Liver (tissue), 10 donors: ENCODE measurements at places on chromosomes 6 and 20.
A peak's percentile ranks its signal among the peaks of the same experiment; 100 is the strongest.

- DNase-seq, result no peak
These were observed 9.9 kb upstream of the SPATS1 start for GRCh38 chr6:44332585-44332984.

DNA sequence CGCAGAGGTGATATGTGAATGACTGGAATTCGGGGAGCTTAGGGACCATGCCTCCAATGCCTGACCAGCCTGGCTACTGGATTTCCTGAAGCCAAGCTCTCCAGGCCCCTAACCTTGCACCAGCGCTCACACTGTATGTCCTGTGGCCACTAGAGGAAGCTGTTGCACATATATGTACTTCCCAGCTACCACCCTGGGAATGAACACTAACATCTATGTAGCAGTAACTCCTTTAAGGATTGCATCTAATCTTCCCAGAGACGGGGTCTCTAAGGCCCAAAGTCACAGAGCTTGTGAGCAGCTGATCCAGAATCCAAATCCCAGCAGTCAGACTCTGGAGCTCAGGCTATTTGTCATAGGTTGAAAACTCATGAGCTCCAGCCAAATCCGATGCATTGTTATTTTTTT is 20.4 kb upstream of the BPIFB1 start:
- no peak for DNase-seq

GRCh38 chr6:134105940-134106339 is 53.5 kb upstream of the SLC2A12 start:
- DNase-seq, result no peak

DNA sequence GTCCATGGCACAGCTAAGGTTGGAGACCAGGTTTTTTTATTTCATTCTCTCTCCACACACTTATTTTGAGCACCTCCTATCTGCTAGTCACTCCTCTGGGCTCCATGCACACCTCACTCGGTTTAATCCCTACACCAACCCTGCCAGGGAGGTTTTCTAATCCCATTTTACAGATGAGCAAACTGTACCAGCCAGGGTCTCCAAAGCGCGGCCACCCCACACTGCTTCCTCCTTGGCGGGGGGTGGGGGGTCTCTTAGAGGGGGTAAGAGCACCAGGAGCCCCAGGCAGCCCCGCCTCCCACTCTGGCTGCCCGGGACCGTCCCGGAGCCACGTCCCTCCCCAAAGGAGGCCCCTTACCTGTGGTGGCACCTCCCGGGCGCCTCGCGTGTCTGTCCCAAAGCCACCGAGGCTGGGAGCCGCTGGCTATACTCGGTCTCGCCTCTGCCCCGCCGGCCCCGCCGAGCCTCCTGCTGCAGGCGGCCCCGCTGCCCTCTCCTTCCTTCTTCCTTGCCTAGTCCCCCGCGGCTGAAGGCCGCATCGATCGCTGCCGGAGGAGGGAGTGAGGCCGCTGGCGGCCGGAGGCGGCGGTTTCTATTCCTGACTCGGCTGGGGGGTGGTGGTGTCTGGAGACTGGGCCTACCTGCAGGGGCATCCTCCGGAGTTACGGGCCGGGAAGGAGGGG is at the start of gene KCNS1:
Gene KCNS1, minus strand, starts transcription at position 565 of the 683 bp plus-strand sequence. CDS start 1,891 bp downstream, outside the sequence.
- no peak for DNase-seq

- no peak for DNase-seq
These were observed 8.1 kb upstream of the OCSTAMP start for GRCh38 chr20:46558511-46558959.

DNA sequence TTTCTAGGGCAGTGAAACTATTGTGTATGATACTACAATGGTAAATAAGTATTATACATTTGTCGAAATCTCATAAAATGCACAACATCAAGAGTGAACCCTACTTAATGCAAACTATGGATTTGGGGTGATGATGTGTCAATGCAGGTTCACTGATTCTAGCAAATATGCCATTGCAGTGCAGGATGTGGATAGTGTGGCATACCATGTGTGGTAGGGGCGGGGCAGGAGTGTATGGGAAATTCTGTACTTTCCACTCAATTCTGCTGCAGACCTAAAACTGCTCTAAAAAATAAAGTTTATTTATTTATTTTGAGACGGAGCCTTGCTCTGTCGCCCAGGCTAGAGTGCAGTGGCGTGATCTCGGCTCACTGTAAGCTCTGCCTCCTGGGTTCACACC is 44.3 kb downstream of the ABHD12 start:
- no peak for DNase-seq

DNA sequence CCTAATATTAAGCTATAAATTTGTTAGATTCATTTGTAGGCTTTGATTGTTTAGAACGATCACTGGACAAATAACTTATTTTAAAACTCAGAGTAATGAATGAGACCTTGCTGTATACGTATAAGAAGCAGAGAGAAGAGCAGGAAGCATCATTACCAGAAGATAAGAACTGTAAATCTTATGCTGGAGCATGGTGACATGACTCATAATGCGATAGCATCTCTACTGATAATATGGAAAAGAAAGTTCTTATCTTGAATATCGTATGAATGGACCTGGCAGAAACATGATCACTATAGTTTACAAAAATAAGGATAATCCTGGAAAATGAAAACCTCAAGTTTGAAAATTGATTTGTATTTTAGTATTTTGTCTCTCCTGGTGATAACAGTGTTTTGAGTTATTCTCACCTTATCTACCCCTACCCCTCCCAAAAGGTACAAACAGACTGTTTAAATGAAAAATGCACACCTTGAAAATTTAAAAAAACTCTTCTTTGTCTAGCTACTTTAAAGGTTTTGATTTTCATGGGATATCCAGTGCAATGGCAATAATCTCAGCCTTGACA is 2.0 kb upstream of the ZSCAN26 start:
- DNase-seq, result no peak

GRCh38 chr20:60579941-60580515 is 621.8 kb downstream of the CDH26 start:
- no peak for DNase-seq

DNA sequence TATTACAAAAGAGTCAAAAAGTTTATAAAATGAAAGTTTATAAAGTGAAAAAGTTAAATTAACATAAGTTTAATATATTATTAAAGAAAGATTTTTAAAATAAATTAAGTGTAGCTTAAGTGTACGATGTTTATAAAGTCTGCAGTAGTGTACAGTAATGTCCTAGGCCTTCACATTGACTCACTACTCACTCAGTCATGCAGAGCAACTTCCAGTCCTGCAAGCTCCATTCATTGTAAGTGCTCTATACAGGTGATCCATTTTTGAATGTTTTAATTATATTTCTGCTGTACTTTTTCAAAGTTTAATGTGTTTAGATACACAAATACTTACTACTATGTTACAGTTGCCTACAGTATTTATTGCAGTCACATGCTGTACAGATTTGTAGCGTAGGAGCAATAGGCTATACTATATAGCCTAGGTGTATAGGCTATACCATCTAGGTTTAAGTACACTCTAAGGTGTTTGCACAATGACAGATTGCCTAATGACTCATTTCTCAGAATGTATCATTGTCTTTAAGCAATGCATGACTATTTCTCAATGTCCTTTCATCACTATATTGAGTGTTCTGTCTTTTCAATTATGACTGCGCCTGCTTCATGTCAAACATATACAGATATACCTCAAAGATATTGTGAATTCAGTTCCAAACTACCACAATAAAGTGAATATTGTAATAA is 1110.3 kb upstream of the MAP3K7 start:
- no peak for DNase-seq

- no peak for DNase-seq
These were observed 226.5 kb upstream of the CDH4 start for GRCh38 chr20:61025536-61025935.

DNA sequence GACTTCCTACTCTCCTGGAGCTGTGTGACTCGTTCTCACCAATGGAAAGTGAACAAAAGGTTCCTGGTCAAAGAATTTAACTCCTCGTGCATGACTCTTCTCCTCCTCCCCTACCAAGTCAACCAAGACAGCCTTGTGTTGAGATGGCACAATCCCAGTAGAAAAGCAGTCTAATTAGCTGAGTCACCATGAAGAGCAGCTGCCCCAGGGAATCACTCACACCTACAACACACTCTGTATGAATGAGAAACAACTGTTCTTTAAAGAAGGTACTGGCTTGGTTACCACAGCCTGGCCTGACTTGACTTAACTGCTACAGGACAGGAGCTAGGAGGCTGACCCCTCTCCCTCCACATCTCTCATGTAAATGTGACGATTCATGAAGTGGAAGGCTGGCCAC is 2.9 kb upstream of the HLA-DOB start:
- DNase-seq, result no peak

DNA sequence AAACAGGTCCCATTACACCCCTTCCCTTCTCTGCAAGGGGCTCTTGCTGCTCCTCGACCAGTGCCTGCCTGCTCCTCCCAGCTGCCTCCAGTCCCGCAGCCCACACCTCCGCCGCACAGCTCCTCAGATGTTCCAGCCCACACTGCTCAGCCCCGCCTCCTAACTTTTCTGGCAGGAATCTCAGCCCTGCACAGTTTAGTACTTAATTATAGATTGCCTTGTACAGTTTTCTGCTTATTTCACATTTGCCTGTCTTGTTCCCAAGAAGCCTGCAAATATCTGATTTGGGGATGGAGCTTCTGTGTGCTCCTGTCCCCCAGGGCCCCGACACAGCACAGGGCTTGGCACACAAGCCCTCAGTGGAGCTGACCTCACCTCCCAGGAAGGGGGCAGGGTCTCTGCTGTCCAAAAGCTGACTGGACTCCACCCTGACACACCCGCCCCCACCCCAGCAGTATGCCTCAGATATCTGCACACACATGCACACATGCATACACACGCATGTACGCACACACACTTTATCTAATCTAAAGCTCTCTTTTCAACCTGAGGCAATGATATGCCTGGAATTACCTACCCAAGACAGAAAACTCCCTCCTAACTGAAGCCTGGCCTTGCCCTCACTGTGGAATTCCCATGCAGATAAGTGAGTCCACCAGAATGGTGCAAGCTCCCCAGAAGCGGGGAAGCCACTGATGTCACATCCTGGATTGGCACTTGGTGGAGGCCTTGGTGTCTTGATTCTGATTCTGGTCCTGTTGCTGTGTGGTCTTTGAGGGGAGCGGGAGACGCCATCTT is 1.2 kb upstream of the PNPLA1 start:
- peak; percentile 55 for DNase-seq

DNA sequence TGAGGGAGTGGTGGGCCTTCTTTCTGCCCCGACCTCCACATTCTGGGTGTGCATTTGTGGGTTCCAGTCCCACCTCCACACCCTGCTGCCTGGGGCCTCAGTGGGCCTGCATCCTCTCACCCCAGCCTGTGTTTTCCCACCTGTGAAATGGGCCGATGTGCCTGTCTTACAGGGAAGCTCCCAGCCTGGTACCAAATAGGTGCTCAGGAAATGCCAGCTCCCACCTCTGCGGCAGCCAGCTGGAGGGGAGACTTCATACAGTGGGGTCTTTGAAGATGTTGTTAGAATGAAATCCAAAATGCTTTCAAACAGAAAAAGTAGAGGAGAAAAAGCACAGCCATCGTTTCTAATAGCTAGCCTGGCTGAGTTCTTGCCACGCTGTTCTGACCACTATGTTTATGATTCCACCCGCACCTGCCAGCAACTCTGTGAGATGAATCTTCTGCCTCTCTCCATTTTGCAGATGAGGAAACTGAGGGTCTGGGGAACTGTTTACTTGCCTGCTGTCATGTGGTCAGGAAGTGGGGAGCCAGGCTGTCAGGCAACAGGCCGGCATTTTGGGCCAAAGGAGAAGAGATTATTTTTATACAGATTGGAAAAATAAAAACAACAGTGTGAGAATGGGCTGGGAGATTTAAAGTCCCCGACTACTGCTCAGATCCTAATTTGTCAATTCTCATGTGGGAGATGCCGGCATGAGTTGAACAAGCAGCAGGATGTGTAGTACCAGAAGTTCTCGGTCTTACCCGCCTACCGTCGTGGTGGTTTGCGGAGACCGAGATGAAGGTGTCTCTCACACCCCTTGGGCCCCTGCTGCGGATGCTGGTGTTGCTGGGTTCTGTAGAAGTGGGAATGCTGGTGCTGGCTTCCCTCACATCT is 4.6 kb downstream of the TMEM181 start:
- no peak for DNase-seq

DNA sequence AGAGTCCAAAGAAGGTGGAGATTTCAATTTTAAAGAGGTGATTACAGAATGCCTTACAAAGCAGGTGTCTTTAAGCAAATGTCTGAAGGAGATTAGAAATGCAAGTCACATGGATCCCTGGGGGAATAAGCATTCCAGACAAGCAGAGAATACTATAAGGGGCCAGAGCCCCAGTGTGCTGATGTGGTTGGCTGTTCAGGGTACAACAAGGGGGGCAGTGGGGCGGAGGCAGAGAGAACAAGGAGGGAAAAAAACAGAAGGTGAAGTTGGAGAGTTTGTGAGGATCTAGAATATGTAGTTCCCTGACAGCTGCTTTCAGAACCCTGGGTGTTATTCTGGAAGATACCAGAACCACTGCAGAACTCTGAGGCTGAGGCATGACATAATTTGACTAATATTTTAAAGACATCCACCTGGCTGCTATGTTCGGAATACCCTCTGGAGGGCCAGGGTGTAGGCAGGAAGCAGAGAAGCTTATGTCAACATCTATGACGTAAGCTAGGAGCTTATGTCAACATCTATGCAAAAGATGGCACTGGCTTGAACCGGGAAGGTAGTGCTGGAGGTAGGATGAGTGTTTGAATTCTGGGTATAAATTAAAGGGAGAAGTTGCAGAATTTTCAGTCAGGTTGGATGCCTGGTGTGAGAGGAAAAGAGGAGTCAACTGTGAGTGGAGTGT is 276.3 kb upstream of the AGPAT4 start:
- no peak for DNase-seq

- no peak for DNase-seq
These were observed 93.4 kb upstream of the ARID1B start for GRCh38 chr6:156683821-156684220.

DNA sequence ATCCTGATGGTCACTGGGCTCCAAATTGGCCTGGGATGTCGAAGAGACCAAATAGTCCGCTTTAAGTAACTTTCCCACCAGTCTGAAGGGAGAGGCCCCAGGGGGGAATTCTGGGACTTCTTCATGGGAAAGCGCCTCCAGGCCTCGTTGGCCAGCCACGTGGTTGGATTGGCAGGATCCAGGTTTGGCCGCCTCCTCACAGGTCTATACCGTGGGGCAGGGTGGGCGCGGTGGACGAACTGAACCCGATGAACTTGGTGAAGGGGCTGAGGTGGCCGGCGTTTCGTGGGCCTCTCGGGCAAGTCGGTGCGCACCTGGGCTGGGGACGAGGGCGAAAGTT is 297 bp downstream of the POM121L2 start:
- no peak for DNase-seq

- no peak for DNase-seq
These were observed 232.7 kb upstream of the POU3F2 start for GRCh38 chr6:98601716-98602115.

DNA sequence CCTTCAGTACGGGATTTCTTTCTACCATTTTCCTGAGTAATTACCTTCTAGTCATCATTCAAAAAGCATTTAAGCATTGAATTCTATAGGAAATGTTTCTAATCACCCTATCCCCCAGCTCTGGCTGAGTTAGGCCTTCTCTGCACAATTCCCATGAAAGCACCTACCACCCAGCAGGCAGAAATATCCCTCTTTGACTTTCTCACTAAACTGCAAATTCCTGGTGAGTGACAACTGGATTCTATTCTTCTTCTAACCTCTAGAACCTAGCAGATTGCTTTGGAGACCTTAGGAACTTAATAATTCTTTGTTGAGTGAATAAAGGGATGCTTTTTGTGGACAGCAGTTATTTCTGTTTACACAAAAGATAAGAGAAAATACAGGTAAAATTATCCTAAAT is 328.7 kb downstream of the LAMA2 start:
- DNase-seq, result no peak

- no peak for DNase-seq
These were observed 89.3 kb downstream of the ASXL1 start for GRCh38 chr20:32447136-32448027.
